ENCODE measurements at places on chromosomes 5 and 9.
A peak's percentile ranks its signal among the peaks of the same experiment; 100 is the strongest.

- DNase-seq: no peak
Observed at GRCh38 chr9:87181670-87182069, 234.4 kb upstream of the GAS1 start.

DNA sequence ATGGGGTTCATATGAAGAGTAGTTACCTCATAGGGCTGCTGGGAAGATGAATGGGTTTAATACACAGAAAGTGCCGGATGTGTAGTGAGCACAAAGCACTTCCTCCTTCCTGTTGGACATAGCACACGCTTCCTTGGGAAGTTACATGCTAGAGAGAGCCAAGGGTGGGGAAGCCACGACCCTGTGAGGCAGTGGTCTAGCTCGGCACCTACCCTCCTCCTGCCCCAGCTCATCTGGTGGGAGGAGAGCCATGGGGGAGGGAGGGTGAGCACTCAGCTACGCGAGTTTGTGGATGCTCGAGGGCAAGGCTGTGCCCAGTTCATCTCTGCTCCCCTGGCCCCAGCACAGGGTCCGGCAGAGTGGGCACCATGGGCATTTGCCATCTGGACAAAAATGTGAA, 43.6 kb upstream of the NEK6 start:
- DNase-seq: no peak

DNA sequence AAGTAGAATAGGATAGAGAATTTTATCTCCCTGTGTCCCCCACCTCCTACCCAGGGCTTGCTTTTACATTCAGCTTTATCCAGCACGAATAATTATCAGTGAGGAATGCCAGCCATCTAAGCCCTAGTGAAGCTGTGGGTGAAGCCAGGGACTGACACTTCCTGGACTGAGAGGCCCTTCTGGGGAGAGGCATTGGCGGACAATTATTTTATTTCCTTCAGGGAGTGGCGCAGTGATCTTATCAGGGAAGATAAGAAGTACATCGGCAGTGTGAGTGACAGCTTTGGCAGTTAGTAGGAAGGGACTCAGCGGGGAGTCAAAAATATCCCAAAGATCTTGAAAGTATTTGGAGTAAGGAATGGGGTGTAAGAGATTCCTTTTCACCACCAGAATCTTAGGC, 34.9 kb upstream of the RPS23 start:
- DNase-seq: no peak

DNA sequence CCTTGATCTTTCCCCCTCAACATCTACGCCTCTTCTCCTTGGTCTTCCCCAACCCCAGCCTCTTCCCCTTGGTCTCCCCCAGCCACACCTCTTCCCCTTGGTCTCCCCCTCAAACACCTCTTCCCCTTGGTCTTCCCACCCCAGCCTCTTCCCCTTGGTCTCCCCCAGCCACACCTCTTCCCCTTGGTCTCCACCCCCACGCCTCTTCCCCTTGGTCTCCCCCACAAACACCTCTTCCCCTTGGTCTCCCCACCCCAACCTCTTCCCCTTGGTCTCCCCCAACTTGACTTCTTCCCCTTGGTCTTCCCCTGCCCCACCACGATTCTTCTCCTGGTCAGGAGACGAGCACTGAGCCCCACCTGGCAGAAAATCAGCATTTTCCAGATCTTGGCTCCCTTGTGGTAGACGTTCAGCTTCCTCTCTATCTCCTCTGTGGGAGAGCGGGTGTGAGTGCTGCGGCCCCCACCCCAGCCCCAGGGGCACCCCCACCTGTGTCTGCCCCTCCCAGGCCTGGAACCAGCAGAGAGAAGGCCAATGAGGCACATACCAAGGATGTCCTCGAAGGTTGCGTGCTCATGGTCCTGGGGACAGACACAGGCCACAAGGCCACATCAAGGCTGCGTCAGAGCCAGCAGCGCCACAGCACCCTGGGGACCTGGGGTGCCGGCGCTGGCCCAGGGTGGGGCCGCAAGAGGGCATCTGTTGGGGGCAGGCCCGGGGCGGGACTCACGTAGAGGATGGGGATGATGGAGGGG, 7.0 kb downstream of the NSMF start:
- DNase-seq: no peak

- DNase-seq: peak; percentile 77
Observed at GRCh38 chr9:79256691-79257213, 315.0 kb upstream of the TLE4 start.

DNA sequence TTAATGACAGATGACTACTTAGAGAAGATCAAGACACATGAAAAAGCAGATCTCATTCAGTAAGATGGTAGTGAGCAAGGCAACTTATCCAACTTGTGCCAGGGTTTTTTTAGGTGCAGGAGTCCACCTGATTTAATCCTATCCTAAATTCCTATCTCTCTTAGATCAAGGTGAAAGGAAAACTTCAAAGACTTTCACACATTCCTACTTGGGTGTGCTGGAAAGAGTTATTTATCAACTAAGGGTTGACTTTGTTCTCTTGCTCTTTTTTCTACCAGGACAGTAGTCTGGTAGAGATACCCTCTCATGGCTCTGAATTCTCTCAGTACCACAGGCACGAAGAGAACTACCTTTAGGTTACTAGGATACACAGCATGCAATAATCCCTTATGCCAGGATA, 18.2 kb downstream of the TUT7 start:
- no peak for DNase-seq

- DNase-seq: no peak
Observed at GRCh38 chr9:8823131-8823895, 1023.7 kb upstream of the DMAC1 start.

GRCh38 chr5:139100825-139101224, 97.3 kb downstream of the SIL1 start:
- no peak for DNase-seq

GRCh38 chr5:158164296-158165047, 305.5 kb upstream of the CLINT1 start:
- DNase-seq: no peak

DNA sequence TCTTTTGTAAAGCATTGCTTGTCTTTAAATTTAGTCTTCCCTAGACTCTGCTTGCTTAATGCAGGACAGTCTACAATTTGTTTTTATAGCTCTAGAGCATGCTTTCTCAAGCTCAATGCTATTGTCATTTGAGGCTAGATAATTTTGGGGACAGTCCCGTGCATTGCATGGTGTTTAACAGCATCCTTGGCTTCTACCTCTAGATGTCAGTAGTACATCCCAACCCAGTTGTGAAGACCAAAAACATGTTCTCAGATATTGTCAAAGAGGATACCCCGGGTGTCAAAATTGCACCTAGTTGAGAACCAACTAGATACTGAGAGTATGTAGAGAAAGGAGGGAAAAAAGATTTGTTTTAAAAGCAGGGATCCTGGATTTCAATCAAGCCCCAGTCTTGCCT, 277.5 kb downstream of the CEMIP2 start:
- no peak for DNase-seq

- no peak for DNase-seq
Observed at GRCh38 chr5:112201141-112201540, 217.9 kb downstream of the EPB41L4A start.

- DNase-seq: peak; percentile 51
Observed at GRCh38 chr5:81579262-81579924, 171.5 kb downstream of the SSBP2 start.

- no peak for DNase-seq
Observed at GRCh38 chr5:157166214-157167213, at the start of gene GARIN3. TSS of gene GARIN3 (minus strand) at chr5:157166264. CDS start at chr5:157166168, 96 bp downstream.

GRCh38 chr5:82796643-82797416, 280.4 kb downstream of the TMEM167A start:
- no peak for DNase-seq

DNA sequence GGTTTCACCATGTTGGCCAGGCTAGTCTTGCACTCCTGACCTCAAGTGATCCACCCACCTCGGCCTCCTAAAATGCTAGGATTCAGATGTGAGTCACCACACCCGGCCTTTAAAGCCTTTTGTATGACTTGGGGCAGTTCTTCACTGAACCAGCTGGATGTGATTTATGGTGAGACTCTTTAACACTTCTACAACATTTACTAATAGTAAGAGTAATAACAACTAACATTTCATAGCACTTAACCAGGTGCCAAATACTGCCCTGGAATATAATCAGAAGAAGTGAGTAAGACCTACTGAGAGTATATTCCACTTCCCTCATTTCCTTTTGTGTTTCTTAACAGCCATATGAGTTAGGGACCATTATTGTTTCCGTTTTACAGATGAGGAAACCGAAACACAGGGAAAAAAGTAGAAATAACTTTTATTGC, 10.0 kb downstream of the ZSWIM6 start:
- DNase-seq: no peak

DNA sequence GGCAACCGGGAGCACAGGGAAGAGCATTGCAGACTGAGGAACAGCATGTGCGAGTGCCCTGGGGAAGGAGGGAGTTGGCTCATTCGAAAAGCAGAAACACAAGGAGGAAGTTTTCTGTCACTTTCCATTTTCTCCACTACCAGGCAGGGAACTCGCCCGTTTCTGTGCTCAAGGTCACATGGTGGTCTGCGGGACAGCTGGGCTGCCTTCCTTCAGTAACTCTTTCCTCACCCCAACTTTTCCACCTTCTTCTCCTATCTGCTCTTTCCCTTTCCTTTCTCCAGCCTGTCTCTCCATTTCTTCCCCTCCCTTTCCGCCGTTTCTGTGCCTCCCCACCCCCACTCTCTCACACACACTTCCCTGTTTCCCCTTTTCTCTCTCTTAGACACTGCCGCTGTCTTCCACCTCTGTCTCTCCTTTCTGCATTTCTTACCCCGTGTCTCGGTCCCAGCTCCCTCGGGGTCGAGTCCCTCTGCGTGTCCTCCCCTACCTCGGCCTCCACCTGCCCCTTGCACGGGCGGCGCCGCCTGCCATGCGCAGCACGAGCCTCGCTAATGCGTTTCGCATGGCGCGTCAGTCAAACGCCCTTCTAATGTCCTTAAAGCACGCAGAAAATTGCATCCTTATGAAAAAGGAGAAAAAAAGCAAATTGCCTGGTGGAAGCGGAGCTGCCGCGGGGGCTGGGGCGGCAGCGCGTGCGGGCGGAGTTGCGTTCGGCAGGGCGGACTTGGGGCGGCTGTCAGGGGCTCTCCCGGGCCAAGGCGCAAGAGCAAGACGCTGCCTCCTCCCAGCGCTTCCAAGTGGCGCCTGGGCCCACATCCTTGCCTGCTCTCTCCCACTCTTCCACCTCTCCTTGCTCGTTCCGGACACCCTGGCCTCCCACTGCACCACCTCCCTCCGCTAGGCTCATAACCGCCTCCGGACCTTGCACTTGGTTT, 9.5 kb downstream of the BARX1 start:
- DNase-seq: no peak

GRCh38 chr9:92665836-92666235, 4.1 kb downstream of the IPPK start:
- DNase-seq: no peak

DNA sequence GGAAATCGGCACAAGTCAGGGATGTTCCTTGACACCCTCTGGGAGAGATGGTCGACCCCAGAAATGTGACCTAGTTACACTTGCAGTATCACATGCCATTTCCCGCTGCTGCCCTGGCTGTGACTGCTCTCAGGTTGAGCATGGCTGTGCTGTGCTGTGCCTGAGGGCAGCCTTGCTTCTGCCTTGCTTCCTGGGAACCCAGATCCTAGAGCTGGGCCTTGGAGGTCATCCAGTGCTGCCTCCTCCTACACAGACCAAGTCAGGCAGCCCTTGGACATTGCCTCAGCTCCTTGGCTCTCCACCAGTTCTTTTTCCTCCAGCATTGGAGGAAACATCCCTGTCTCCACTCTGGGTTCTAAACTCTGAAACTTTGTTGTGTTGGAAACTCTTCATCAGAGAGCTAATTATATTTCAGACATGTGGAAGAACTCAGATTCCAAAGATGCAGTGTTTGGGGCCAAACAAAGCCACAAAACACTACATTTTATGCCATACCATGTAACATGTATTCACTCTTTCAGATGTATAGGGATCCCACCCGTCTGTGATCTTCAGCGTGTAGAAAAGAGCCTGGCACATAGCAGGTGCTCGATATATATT, 6.1 kb downstream of the MAMDC2 start:
- no peak for DNase-seq

DNA sequence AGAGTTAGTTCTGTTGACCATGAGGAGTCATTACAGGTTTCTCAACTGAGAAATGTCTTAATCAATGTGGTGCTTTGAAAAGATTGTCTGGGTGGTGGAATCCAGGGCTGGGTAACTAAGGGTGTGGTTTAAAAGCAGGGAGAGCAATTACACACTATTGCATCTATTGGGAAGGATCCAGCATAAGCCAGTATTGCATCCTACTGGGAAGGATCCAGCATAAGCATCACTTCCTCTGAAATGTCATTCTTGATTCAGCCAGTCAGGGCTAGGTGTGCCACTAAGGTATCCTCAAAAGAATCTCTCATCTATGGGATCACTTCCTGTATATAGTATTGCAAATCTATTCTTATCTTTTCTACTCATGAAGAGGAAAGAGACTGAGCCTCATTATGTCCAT, 38.6 kb downstream of the ELOVL7 start:
- DNase-seq: no peak

DNA sequence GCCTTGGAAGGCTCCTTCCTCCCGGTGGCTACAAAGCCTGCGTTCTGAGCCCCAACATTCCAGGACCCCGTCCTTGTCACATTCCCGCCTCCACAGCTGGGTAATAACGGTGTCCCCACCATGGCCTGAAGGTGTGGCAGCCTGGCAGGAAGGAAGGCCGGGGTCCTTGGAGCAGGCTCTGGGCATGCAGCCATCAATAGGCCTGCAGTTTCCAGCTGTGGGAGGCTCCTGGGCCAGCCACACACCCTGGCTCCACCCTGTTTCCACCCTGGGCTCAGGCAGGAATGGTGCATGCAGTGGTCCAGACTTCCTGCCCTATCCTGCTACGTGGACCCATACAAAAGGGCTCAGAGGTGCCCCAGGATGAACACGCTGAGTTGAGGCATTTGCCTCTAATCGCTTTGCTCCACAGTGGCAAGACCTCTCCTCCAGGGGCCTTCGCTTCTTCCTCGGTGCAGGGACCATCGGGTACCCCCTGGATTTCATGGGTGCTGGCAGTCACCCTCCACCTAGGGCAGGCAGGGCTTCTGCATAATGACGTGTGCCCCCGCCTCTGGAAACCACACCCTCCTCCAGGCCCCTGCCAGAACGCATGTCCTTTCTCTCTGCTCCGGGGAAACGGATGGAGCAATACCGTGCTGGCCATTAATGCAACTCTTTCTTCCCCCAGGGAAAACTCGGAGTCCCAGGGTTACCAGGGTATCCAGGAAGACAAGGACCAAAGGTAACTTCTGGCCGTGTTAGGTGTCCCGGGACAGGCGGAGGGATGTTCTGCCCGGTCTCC, 95.1 kb upstream of the FCN2 start:
- no peak for DNase-seq

- DNase-seq: no peak
Observed at GRCh38 chr5:78269088-78269703, 25.3 kb downstream of the AP3B1 start.

DNA sequence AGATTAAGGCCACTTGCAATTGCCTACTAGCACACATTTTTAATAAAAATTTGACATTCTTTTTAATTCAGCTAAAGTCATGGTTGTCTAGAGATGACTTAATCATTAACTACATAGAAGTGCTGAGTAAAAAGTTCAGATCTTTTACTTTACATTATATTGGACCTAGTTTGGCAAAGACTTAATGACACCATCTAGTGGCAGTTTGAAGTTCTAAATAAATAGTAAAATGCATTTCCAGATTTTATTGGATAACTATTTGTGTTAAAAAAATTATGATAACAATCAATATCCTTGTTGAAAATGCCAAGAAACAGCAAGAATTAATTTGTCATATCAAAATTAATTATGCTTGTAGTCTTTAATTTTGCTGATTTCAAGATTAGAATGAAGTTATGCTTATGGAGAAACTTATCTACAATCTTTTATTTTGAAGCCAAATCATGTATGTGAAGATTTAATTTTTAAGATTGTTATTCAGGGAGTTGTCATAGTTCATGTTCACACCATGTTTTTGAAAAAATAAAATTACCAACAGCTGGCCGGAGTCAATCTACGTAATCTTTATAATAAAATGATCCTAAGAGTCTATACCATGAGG, 69.6 kb upstream of the PJA2 start:
- no peak for DNase-seq

- DNase-seq: no peak
Observed at GRCh38 chr9:137174722-137175293, 3.0 kb upstream of the TMEM210 start.

Data from NCI-H1092 (cell line).